Stimulated activated CD4-positive, alpha-beta T cell treated with anti-CD3 and anti-CD28 coated beads, TNF-alpha, amount 100 ng/mL, for 1 hour (primary cell): ENCODE measurements at places on chromosomes 2 and 18.

DNA sequence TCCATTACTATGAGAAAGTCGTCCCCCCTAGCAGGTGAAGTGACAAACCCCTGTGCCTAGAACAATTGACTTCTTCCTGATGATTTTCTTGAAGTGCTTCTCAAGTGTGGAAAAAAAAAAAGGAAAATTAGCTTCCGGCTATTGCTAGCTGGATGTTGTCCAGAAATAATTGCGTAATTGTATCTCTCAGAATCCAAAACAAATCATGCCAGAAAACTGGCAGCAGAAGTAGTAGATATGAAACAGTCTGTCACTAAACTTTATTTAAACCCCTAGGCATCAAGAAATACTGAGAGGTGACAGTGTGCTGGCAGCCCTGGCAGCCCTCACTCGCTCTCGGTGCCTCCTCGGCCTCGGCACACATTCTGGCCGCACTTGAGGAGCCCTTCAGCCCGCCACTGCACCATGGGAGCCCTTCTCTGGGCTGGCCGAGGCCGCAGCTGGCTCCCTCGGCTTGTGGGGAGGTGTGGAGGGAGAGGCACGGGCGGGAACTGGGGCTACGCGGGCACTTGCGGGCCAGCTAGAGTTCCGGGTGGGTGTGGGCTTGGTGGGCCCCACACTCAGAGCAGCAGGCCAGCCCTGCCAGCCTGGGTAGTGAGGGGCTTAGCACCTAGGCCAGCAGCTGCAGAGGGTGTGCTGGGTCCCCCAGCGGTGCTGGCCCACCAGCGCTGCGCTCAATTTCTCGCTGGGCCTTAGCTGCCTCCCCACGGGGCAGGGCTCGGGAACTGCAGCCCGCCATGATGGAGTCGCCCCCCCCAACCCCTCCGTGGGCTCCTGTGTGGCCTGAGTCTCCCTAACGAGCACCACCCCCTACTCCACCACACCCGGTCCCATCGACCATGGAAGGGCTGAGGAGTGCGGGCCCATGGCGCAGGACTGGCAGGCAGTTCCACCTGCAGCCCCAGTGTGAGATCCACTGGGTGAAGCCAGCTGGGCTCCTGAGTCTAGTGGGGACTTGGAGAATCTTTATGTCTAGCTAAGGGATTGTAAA is 80.5 kb upstream of the ABCA12 start:
- DNase-seq: no peak

DNA sequence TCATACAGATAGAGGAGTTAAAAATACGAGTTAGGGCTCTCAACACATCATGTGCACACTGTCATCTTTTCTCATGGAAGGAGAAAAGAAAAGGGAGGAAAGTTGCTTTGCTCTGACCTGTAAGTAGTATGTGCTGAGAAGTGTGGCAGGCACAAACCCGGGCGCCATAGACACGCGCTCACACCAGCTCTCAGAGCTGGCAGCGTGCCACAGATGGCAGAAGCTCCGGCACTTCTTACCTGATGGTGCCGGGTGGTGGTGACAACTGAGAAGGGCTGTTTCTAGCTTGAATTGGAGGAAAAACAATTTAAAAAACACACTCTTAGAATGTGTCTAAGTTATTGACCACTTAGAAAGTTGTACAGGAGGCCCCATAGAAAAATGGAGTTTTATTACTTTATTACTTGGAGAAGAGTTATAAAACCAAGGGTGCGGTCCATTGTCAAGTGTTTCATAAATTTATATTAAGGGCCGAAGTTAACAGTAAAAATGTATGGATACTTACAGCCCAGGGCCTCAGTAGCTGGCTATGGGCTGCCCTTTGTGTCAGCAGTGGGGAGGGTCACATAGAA is 92.2 kb downstream of the DPP4 start:
- DNase-seq: no peak

GRCh38 chr18:76981396-76981968 is 151.1 kb downstream of the MBP start:
- no peak for DNase-seq

GRCh38 chr2:179917272-179917671 is 55.9 kb upstream of the ZNF385B start:
- no peak for DNase-seq

DNA sequence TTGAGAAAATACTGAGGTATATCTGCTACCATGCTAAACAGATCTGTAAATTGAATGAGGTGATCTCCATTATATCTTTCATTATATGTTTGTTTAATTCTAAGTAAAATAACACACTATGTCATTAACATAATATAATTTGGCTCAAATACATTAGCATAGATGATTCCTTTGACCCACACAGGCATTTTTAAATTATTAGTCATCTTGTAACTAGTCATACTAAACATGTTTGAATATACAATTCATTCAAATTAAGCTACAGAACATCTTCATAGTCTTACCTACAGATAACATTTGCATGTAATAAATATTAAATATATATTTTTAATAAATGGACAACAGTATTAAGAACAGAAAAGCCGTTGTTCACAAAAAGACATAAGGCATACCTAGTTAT is 52.7 kb upstream of the KYNU start:
- no peak for DNase-seq

DNA sequence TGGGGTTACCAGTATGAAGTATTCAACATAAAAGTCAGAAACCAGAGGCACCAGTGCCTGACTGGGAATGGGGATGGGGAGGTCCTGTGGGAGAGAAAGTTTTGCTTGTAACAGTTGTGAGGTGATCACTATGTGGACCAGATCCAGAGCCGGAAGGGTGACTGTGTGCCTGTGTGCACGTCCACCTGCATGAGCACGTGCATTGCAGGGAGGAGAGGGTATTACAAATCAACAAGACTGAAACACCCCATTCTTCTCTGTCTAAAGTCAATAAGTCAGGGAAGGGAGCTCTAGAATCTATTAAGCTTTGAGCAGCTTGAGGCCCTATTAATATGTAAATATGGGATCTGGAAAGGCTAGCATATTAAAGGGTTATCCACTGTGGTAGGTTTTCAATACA is 241.0 kb upstream of the ACVR2A start:
- DNase-seq: no peak

- no peak for DNase-seq
These were observed 308.6 kb upstream of the TNP1 start for GRCh38 chr2:217168496-217168895.

DNA sequence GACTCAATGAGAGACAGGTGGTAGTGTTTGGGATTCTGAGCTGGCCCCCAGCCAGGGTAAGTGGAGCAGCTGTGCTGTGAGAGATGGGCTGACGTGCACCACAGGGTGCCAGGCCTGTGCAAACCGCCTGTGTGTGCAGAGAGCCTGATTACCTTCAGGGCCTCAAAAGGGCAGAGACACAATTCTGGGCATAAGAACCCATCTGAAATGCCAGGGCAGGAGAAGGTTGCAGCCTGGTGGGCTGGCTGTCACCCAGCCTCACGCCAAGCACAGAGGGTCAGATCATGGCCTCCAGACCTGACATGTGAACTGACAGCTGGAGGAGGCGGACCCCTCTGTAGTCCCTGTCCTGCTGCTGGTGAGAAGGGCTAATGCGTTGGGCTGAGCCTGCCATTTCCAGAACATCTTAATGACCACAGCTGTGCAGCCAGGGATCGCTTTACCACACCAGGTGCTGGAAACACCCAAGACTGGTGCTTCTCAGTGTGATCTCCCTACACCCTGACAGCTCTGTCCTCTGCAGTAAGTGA is 100.9 kb downstream of the ARL4C start:
- DNase-seq: no peak

DNA sequence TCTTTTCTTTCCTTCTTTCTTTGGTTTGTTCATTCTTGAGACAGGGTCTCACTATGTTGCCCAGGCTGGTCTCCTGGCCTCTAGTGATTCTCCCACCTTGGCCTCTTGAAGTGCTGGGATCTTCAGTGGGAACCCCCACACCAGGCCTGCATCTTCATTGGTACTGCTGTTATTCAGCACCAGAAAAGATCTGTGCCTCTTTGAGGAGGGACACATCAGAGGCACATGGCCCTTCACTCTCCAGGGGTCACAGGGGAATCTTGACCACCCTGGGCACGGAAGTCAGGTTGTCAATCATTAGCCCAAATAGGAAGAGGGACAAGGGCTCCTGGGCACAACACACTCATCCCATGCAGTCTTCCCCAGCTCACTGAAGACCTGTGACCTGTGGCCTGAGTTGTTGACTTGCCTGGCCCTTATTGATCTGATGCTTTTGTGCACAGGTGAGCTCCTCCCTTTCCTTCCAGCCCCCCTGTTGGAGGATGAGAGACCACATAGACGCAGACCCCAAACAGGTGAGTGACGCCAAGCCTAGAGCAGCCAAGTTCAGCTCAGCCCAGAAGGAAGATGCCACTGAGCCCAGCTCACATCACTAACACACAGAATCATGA is 33.0 kb upstream of the ODC1 start:
- DNase-seq: no peak

- no peak for DNase-seq
These were observed 8.2 kb downstream of the KCTD1 start for GRCh38 chr18:26540043-26540628.

DNA sequence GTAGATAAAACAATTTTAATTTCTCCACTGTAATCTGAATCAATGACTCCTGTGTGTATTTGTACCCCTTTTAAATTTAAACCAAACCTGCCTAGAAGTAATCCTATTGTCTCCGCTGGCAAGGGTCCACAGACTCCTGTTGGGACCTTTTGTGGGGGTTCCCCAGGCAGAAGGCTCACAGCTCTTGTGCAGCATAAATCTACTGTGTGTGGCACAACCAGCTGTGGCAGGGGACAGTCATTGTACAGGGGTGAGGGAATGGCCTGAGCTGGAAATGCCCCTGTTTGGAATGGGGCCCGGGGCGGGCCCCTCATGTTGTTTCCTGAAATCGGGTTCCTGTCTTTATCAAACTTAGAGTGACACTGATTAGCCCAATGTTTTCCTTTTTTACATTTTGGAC is 318.2 kb upstream of the FAM98A start:
- no peak for DNase-seq

- DNase-seq: no peak
These were observed 92.1 kb upstream of the PXDN start for GRCh38 chr2:1836321-1836860.

GRCh38 chr2:213766062-213766461 is 481.8 kb downstream of the SPAG16 start:
- no peak for DNase-seq

DNA sequence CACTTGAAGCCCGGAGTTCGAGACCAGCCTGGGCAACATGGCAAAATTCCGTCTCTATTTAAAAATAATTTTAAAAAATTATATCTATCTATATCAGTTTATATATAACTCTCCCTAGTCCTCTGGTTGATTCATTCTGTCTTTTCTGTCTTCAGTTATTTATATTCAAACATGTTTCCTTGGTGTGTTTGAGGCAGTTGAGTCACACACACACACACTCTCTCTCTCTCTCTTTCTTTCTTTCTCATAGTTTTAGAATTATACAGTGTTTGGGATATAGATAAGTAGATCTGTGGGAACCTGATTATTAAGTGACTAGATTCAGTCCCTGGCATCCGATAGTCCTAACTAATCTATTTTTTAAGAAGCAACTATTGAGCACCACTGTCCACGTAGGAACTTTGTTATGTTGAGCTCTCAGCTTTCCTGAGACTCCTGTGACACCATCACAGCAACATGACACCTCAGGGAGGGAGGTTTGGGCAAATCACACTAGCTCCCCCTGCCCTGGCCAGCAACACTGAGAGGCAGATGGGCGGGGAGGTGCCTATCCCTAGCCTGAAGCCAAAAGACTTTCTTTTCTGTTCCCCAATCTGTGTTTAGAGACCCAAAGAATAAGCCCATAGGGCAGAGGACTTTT is 482.7 kb downstream of the DLGAP1 start:
- no peak for DNase-seq

GRCh38 chr2:128317181-128317898 is 1.3 kb downstream of the HS6ST1 start:
- DNase-seq: no peak

- no peak for DNase-seq
These were observed 122.0 kb downstream of the ZNF521 start for GRCh38 chr18:25229920-25230319.

DNA sequence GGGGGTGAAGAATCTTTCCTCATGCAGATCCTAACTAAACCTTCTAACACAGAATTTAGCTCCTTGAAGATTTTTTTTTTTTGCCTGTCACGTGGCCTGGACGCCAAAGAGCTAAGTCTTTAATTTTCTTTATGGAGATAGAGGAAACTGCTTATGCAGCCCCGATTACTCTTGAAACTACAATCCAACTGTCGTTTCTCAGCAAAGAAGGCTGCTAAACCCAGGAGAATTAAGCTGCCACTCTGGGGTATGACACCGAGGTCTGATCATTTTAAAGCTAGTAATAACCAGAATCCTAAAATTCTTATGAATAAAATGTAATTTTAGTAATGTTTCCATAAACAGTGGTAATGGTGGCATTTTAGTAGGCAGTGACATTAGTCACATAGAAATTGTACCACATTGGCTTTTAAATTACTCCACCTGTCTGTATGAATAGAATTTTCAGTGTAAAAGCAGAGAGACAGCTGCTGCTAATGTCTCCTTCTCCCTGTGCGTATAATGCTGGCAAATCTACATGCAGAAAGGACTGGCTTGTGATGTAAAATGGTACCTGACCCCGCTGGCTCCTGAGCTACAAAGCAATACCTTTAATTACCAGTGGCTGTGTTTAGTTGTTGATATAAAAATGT is 86.5 kb downstream of the MEIS1 start:
- DNase-seq: no peak

- DNase-seq: no peak
These were observed 120.9 kb downstream of the CNTNAP5 start for GRCh38 chr2:124145982-124146381.

DNA sequence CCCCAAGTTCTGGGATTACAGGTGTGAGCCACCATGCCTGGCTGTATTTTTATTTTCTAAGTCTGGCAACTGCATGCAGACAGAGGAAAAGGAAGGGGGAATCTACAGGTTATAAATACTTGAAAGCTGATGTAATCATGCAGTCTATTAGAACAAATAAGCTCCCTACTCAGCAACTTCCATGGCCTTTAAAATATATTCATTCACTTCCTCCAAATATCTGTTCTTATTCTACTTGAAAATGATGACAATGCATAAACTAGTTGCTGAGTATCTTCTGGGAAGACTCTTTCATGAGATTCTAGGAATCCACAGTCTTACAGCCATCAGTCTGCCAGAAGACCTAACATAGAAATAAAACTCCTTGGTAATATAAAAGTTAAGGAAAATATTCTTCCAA is 66.9 kb upstream of the NCKAP5 start:
- DNase-seq: no peak

DNA sequence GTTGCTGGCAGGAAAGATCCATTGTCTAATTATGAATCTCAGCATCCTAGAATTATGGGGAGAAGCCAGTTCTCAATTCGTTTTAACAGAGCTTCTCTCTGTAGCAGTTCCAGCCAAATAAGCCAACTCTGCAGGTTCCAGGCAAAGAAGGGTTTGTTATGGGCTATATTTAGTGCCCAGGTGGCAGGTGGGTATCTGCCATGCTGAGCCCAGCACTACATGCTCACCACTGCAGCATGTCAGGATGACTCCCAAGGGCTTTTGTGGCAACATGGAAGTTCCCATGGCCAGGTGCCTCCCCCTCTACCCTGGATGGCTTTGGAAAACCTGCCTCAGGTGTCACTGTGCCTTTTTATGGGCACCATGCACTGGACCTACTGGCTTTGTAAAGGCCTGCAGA is 137.7 kb upstream of the MSH6 start:
- DNase-seq: no peak
